ENCODE measurements at places on chromosomes 11 and 22. TPM values are rescaled to one million over a fixed set of nuclear protein-coding genes. Genes with fewer than 3 reads are reported as not detected.
A peak's percentile ranks its signal among the peaks of the same experiment; 100 is the strongest.

DNA sequence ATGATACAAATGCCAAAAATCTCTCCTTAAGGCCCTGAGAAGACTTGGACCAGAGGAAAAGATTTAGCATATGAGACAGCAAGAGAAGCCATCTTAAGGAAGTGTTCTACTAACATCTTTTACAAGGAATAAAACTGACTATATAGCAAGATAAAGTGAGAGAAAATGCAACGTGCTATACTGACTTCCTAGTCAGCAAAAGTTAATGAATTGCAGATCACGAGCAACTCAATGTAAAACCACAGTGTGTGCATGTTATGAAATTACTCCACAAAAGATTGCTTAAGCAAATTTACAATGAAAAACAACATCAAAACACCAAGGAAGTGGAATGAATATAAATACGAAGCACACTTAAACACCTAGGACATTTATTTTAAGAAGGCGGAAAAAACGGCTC lies 187.5 kb downstream of the CADM1 start:
- H3K27ac ChIP-seq, result no peak overlapping the region
- H3K27me3 ChIP-seq, result peaks cover 36% of the 10 kb centered on the region

SLC22A12 gene
- total RNA-seq, result not detected

OR52H1 gene
- total RNA-seq, result not detected

- peak; percentile 9 for DNase-seq
- H3K4me3 ChIP-seq, result no peak overlapping the region
- peaks cover 30% of the 10 kb centered on the region for H3K4me1 ChIP-seq
- H3K27me3 ChIP-seq, result no peaks in the 10 kb centered on the region
Measured at GRCh38 chr22:40436505-40437431, 66.4 kb downstream of the SGSM3 start.

DNA sequence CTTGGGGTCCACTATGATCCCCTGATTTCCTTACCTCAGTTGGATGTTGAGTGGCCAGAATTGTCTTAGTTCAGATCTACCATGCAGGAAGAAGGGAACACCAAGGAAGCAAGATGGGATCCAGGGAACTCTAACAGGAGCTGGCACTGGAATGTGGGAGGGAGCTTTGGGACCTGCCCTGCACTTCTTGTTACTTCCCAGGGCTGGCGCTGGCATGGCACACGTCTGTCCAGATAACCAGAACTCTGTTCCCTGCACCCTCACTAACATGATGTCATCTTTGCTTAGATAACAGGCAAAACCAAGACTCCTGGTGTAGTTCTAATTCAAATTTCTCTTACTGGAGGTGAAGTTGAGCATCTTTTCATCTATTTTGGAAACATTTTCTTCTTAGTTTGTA lies 550.0 kb downstream of the MN1 start:
- H3K27me3 ChIP-seq, result peaks cover 7% of the 10 kb centered on the region
- H3K4me1 ChIP-seq, result peaks cover 10% of the 10 kb centered on the region
- no peak overlapping the region for H3K27ac ChIP-seq
- no peak for DNase-seq
- H3K36me3 ChIP-seq, result no peaks in the 10 kb centered on the region

DNA sequence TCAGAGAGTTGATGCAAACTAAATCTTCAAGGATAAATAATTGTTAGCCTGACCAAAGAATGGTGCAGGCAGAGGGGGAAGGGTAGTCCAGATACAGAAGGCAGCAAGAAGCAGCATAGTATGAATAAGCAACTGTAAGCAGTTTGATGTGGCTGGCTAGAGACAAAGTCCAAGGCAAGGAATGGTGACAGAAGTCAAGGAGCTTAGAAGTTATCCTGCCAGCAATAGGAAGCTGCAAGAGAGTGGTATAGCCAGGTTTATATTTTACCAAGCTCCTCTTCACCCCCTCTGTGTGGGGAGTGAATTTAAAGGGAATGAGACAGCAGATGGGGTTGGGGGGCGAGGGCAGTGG lies 14.7 kb downstream of the TRIM3 start:
- no peaks in the 10 kb centered on the region for H3K4me1 ChIP-seq
- H3K36me3 ChIP-seq, result no peaks in the 10 kb centered on the region
- no peak for DNase-seq
- H3K4me3 ChIP-seq, result no peak overlapping the region

- H3K27me3 ChIP-seq, result no peaks in the 10 kb centered on the region
- no peak for DNase-seq
- peaks cover 11% of the 10 kb centered on the region for H3K36me3 ChIP-seq
- H3K4me1 ChIP-seq, result peaks cover 33% of the 10 kb centered on the region
- peak overlapping the region; percentile 56 for H3K27ac ChIP-seq
- H3K4me3 ChIP-seq, result no peak overlapping the region
Measured at GRCh38 chr11:95084509-95084908, 5.1 kb upstream of the ENDOD1 start.

CD3E gene
- total RNA-seq, result not detected

- no peaks in the 10 kb centered on the region for H3K27me3 ChIP-seq
- H3K36me3 ChIP-seq, result peaks cover 75% of the 10 kb centered on the region
- DNase-seq, result peak; percentile 82
- no peak overlapping the region for H3K27ac ChIP-seq
Measured at GRCh38 chr22:36301384-36301828, 48.5 kb downstream of the APOL1 start.

GRCh38 chr22:36562261-36562835 lies 33.4 kb upstream of the EIF3D start:
- H3K27me3 ChIP-seq, result peaks cover 39% of the 10 kb centered on the region
- H3K27ac ChIP-seq, result peak overlapping the region; percentile 31
- H3K4me3 ChIP-seq, result no peak overlapping the region
- H3K4me1 ChIP-seq, result peaks cover 10% of the 10 kb centered on the region
- peak; percentile 46 for DNase-seq

GRCh38 chr11:131074573-131074972 lies 158.3 kb upstream of the SNX19 start:
- no peak for DNase-seq
- no peak overlapping the region for H3K4me3 ChIP-seq
- H3K27ac ChIP-seq, result no peak overlapping the region
- no peaks in the 10 kb centered on the region for H3K36me3 ChIP-seq
- H3K4me1 ChIP-seq, result no peaks in the 10 kb centered on the region

ZBTB16 gene
- total RNA-seq, result not detected

DNA sequence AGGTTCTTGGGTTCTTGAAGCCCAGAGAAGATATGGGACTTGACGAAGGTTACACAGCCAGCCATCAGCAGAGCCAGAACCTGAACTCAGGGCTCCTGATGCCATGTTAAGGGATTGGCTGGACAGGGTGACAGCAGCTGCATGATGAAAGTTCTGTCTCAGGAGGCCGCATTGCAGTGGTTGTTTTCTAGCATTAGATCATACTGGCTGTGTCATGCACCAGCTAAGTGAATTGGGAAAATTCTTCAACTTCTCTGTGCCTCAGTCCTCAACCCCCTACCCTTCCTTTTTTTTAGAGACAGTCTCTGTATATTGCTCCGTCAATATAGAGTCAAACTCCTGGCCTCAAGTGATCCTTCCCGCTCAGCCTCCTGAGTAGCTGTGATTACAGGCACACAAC lies 5.4 kb upstream of the LTBP3 start:
- H3K27me3 ChIP-seq, result no peaks in the 10 kb centered on the region
- DNase-seq, result no peak
- H3K36me3 ChIP-seq, result peaks cover 21% of the 10 kb centered on the region
- no peak overlapping the region for H3K4me3 ChIP-seq
- no peak overlapping the region for H3K27ac ChIP-seq

- peaks cover 8% of the 10 kb centered on the region for H3K36me3 ChIP-seq
- no peaks in the 10 kb centered on the region for H3K27me3 ChIP-seq
- peak; percentile 44 for DNase-seq
- H3K4me3 ChIP-seq, result no peak overlapping the region
- no peak overlapping the region for H3K27ac ChIP-seq
Measured at GRCh38 chr11:27705873-27706820, 5.9 kb upstream of the BDNF start.

- DNase-seq, result peak; percentile 41
- H3K4me3 ChIP-seq, result no peak overlapping the region
- no peak overlapping the region for H3K27ac ChIP-seq
- H3K4me1 ChIP-seq, result peaks cover 12% of the 10 kb centered on the region
- H3K27me3 ChIP-seq, result peaks cover 68% of the 10 kb centered on the region
- H3K36me3 ChIP-seq, result no peaks in the 10 kb centered on the region
Measured at GRCh38 chr22:42300259-42301076, 30.0 kb upstream of the TCF20 start.

OR8D1 gene
- not detected for total RNA-seq

OR5B21 gene
- not detected for total RNA-seq

TSGA10IP gene
- total RNA-seq, result not detected

DNA sequence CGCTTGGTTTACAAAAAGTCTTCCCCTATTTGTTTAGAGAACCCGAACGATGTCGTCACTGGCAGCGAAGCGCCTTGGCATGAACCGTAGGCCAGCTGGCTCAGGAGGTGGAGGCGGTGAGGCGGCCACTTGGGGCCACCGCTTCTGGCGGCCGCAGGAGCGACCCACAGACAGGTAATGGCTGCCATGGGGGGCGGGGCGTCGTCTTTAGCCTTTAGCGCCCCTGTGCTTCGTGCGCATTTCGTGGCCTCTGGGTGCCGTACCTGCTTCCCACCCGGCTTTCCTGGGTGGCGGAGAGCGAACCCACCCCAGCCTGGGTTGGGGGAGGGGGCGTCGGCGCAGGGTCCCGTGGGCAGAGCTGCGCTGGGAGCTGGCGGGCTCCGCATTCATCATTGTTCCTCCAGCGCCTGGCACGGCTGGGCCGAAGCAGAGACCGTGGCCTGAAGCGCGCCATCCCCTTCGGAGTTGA lies 469 bp upstream of the OSBP2 start:
- no peaks in the 10 kb centered on the region for H3K27me3 ChIP-seq
- peak; percentile 78 for DNase-seq
- H3K36me3 ChIP-seq, result peaks cover 20% of the 10 kb centered on the region
- H3K4me3 ChIP-seq, result peak overlapping the region; percentile 80
- H3K27ac ChIP-seq, result peak overlapping the region; percentile 46

GRCh38 chr11:19651028-19651427 lies 61.6 kb upstream of the NAV2 start:
- no peaks in the 10 kb centered on the region for H3K27me3 ChIP-seq
- no peak for DNase-seq
- H3K4me1 ChIP-seq, result no peaks in the 10 kb centered on the region

Measured in Calu3 (cell line).